CD4-positive, alpha-beta memory T cell (primary cell): ENCODE measurements at places on chromosomes 13 and 19.

DNA sequence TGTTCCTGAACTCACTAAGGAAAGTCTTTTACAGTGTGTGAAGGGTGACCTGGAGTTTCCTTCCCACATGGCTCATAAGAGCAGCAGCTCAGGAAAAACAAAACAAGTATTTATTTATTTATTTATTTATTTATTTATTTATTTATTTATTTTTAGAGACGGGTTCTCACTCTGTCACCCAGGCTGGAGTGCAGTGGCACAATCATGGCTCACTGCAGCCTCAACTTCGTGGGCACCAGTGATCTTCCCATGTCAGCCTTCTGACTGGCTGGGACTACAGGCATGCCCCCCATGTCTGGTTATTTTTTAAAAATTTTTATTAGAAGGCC is 10.4 kb downstream of the ARL11 start:
- no peak for DNase-seq

DNA sequence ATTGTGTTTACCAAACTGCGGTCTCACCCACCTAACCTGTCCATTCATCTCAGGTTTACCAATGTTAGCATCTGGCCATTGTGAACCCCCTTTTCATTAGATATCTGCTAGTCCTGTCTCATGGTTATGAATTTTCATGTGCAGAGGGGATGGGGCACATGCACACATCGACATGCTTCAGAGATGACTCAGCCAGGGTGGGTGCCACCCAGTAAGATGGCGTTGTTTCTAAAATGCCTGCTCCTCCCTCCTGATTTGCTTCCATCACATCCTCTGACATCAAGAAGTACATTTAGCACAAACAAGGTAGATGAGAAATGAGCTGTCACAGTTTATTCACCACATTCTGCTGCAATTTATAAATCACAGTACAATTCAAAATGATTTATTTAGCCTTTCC is 51.3 kb downstream of the GPALPP1 start:
- no peak for DNase-seq

DNA sequence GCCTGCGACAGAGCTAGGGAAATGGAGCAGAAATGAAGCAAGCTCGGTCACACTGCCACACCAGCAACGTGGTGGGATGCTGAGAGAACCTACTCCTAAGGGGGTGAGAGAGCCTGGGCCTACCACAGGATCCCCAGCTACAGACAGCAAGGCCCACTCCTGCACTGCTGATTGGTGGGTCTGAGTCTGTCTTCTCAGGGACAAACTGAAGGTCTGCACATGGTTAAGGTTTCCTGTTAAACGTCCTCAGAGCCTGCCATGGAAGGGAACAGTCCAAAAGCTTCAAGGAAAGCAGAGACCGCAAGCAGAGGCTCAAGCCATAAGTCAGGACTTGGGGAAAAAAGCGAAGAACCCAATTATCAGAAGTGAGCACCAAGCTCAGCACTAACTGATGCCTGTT is 53.5 kb upstream of the MED4 start:
- DNase-seq, result no peak

DNA sequence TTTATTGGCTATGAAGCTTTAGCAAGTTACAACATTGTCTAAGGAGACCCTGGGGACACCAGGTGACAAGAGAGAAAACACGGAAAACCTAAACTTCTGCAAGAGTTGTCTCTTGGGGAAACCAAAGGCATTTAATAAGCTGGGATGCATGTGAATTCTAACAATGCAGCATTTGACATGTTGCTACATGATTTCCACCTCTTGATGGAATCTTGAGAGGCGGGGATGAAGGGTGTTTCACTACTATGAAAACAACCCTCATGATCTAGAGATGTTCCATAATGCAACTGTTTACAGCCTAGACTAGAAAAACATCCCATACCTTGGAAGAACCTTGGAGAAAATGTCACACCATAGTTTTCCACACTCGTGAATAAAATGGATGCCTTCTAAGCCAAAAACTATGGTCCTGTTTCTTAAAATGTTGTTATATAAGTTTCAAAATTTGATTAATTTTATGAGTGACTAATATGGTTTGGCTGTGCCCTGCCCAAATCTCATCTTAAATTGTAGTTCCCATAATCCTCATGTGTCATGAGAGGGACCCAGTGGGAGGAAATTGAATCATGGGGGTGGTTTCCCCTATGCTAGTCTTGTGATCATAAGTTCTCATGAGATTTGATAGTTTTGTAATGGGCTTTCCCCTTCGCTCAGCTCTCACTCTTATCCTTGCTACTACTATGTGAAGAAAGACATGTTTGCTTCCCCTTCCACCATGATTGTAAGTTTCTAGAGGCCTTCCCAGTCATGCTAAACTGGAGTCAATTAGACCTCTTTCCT is 164.6 kb downstream of the TNFSF13B start:
- DNase-seq, result no peak

- DNase-seq, result no peak
These were observed 23.6 kb downstream of the PROZ start for GRCh38 chr13:113182046-113182445.
